ENCODE measurements at places on chromosomes 6 and 20.
A peak's percentile ranks its signal among the peaks of the same experiment; 100 is the strongest.

DNA sequence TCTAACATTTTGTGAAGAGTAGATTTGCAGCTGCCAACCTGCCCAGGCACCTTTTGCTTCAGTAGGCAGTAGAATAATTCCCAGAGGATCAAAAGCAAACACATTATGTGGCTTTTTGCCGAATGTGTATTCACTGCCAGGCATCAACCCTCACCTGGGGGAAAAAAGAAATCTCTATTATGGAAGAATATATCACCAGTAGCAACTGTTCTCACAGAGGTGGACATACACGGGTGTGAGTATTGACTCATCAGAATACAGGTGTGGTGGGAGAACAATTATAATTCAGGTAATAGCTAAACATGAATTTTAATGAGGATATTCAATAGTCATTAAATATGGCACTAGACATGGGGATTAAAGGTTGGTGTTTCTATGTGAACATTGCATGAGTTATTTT, 910.7 kb downstream of the TFAP2A start:
- DNase-seq = no peak

GRCh38 chr20:58712151-58712791, 19.7 kb downstream of the NPEPL1 start:
- peak; percentile 4 for DNase-seq

- peak; percentile 23 for DNase-seq
These were observed 1.6 kb downstream of the TOX2 start for GRCh38 chr20:43916073-43916880.

- DNase-seq = no peak
These were observed 123.3 kb upstream of the GGTLC1 start for GRCh38 chr20:24111858-24112257.

GRCh38 chr6:134420614-134421181, 102.8 kb upstream of the SGK1 start:
- DNase-seq = no peak

Measured in hepatocyte (in vitro differentiated cells).